Tibial nerve (tissue), 4 donors: ENCODE measurements at places on chromosomes 3 and 15. TPM values are rescaled to one million over a fixed set of nuclear protein-coding genes. Genes with fewer than 3 reads are reported as not detected.

GRCh38 chr3:69605867-69606266, 133.4 kb upstream of the MITF start:
- no peak overlapping the region for H3K27ac ChIP-seq
- DNase-seq = no peak
- no peaks in the 10 kb centered on the region for H3K4me1 ChIP-seq

CLK3 gene
- total RNA-seq = 130 TPM

DNA sequence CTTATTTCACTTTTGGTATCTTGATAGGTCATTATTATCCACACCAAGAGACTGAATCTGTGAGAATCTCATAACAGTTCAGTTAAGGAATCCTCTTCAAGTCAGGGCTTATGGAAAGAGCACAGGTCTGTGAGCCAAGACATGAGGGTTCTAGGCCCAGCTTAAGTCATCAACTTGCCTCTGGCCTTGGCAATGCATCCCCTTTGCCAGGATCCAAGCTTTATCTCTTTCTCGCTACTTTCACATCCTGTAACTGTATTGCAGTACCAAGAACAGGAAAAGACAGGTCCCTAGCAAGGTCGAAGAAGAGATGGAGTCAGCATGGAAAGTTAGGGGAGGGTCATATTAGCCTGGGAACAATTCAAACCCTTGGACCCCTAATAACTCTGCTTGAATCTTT, 13.5 kb upstream of the APOD start:
- no peak for DNase-seq
- H3K36me3 ChIP-seq = no peaks in the 10 kb centered on the region
- no peaks in the 10 kb centered on the region for H3K27me3 ChIP-seq

GAP43 gene
- 15.3 TPM for total RNA-seq
